ENCODE measurements at places on chromosomes 4 and X. TPM values are rescaled to one million over a fixed set of nuclear protein-coding genes. Genes with fewer than 3 reads are reported as not detected.

DNA sequence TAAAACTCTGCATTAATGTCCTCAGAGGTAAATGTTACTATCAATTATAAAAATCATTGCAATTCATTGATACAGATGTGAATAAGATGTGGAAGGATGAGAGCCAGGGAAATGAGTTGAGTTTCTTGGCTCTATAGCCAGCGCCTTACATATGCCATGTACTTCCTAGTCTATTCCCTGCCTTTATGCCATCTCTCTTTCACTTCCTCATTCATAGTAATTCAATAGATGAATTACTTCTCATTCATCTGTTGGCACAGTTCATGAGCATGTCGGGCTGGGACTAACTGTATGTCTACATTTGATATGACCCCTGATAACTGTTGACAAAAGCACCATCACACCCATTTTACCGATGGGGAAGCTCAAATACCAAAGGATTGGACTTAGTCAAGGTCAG is 55.7 kb downstream of the LNX1 start:
- DNase-seq = no peak

- no peak for DNase-seq
Measured at GRCh38 chr4:44016570-44017421, 431.8 kb downstream of the KCTD8 start.

Gene FMR1NB
- not detected for total RNA-seq

Gene ADH4
- not detected for total RNA-seq

DNA sequence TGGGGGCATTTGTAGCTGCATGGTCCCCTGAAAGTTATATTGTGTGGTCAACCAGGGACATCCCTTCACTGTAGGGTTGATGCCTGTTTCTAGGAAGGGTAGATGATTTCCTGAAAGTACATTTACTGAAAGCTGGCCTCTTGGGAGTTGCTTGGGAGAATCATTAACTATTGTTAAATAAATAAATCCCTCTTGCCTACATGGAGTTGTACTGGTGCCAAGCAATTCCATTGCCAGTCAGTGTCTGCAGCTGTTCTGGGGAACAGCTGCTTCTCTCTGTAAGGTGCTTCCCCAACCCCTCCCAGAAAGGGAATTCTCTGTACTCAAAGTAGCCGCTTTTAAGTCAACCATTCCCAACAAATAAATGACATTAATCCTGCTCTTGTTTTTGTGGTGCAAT is 51.1 kb downstream of the C4orf51 start:
- DNase-seq = no peak

Gene TMEM164
- total RNA-seq = 17.2 TPM

Gene EXOC1L
- total RNA-seq = not detected

Gene NLGN3
- 2.2 TPM for total RNA-seq

DNA sequence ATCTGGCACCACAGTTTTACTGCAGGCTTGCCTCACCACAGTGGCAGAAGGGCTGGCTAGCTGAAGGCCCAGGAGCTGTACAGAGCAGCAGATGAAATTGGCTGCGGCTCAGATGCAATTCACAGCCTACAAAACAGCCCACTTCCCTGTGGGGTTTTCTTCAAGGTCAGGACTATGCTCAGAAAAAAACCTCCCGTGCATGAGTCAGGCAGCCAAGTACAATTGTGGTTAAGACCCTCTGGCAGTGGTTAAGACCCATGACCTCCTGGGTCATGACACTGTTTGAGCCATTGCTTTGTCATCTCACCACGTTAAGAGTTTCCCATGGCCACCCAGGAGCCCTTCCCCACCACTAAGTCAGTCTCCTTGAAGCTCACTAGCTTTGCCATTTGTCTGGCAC is 276.3 kb downstream of the HNRNPD start:
- no peak for DNase-seq

Gene FRMD7
- not detected for total RNA-seq

Gene ANOS1
- 0.14 TPM for total RNA-seq

DNA sequence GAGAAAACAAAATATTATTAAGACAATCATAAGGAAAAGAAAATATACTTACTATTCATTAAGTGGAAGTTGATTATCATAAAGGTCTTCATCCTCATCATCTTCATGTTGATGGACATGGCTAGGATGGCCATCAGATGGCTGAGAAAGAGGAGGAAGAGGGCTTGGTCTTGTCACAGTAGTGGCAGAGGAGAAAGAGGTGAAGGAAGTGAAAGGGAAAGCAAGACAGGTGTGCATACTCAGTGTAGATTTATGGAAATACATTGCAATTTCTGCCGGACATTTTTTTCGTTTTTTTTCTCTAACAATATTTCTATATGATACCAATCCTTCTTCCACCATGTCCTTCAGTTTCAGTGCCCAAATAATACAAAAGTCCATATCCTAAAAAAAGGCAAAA is 1409.8 kb downstream of the PCDH7 start:
- DNase-seq = no peak

Data from CD4-positive, alpha-beta memory T cell (primary cell).